ENCODE measurements at places on chromosomes 1 and 21.

- DNase-seq = no peak
Observed at GRCh38 chr1:44827197-44828002, 15.7 kb downstream of the PTCH2 start.

- DNase-seq = no peak
Observed at GRCh38 chr1:30191154-30191702, 532.2 kb downstream of the MATN1 start.

- DNase-seq = no peak
Observed at GRCh38 chr1:188904201-188904600, 1573.5 kb downstream of the BRINP3 start.

- DNase-seq = no peak
Observed at GRCh38 chr1:12091191-12091590, 28.1 kb downstream of the TNFRSF8 start.

DNA sequence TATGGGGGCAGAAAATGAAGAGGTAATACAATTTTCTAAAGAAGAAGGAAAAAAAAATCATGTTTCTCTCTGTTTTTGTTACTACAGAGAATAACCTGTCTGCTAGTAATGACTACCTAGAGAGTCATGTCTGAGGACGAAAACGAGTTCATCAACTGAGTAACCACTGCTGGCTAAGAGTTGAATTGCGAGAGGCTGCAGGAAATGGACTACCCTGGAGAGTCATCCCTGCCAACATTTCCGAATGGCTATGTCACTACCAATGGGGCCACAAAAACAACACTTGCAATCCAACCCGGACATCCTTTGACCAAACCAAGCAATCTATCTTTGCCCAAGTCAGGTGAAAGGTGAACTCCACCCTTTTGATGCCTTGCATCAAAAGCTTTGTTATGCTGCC is 120.6 kb downstream of the FCRL5 start:
- DNase-seq = no peak

GRCh38 chr1:29256979-29257804 is 20.9 kb downstream of the PTPRU start:
- no peak for DNase-seq

GRCh38 chr1:84347271-84347931 is 45.9 kb downstream of the SAMD13 start:
- DNase-seq = no peak

GRCh38 chr21:36613059-36613458 is 85.9 kb upstream of the SIM2 start:
- no peak for DNase-seq

- DNase-seq = no peak
Observed at GRCh38 chr1:37764414-37764825, 500 bp downstream of the EPHA10 start.

DNA sequence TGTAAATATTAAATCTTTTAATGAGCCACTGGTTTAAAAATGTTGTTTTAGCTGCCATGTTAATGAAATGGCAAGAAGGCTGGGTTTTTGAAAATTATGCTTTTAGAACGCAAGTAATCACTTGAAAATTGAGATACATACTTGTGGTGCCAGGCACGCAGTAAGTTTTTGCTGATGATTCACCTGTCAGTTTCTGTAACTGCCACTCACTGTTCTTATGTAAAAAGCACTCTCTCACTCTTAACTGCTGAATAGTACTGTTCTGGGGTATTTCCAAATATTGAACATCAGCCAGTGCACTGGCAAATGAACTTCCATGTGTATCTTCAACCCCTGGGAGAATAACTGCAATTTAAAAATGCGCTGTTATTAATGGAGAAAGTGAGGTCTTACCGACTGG is 17.9 kb downstream of the LGALS8 start:
- DNase-seq = no peak

- DNase-seq = no peak
Observed at GRCh38 chr1:156895927-156896326, 2.4 kb downstream of the PEAR1 start.

GRCh38 chr1:113701429-113701828 is 57.9 kb downstream of the PHTF1 start:
- DNase-seq = no peak

Measured in NCI-H2081 treated with DMSO at 0.1 percent for 48 hours (cell line).